ENCODE measurements at places on chromosomes 3 and 15.

- no peak for DNase-seq
Observed at GRCh38 chr15:78329625-78330024, 10.5 kb upstream of the CRABP1 start.

DNA sequence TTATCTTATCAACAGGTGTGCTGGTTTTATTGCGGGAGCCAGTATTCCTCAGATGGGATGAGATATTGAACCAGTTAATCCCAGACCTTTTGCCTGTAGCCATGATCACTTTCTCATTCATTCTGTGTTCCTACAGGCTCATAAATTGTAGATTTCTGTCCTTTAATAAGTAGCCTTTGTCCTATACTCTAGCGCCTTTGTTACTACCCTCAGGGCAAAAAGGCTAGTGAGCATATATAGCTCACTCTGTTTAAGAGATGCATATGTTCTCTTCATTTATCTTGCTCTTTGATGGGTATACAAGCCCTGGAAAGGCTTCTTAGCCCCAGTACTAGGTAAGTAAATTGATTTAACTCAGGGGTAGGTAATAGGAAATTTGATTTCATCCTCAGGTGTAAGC, 95.1 kb downstream of the OXSM start:
- no peak for DNase-seq

DNA sequence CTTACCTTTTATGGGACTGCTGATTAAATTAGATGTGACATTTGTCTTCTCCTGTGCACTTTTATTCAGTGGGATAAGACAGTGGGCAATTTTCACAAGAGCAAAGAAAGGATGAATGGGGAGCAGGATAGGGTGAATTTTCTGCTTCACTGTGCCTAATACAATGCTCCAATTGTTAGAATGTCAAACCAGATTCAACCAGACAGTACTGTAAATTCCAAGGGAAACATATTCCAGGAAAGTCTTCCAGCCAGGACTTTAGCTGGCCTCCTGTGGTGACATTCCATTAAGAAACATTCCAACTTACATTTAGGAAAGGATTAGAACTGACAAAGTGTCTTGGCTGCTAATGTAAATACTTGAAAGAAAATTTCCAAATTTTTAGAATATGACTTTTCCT, 100.1 kb upstream of the PROK2 start:
- no peak for DNase-seq

DNA sequence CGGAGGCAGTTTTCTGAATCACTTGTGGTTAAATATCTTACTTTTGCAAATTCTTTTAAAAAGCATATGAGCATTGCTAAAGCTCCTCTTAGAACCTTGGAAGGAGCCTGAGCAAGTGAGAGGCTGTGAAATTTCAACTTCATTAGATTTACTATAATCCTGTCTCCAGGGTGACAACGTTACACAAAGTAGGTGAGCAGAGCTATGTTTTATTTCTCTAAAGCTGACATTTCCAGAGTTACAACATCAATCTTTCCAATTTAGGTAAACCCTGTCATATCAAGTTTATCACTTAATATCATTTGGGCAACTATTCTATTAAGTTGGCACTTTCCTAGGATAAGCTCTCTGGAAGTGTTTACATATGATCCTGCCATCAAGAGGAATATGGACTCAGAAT, 544.9 kb upstream of the CBLB start:
- DNase-seq, result no peak

DNA sequence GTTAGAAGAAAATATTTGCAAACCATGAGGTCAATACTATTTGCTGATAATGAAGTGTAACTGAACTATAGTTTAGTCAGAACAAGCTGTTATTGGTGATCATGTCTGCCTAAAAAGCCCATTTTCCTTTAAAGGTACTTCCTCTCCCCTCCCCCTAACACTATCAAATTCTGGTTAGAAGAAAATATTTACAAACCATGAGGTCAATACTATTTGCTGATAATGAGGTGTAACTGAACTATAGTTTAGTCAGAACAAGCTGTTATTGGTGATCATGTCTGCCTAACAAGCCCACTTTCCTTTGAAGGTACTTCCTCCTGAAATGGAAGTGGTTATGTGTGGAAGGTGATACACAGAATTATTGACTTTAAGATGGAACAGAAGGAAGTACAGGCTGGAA, 46.9 kb downstream of the PROS1 start:
- DNase-seq, result no peak

DNA sequence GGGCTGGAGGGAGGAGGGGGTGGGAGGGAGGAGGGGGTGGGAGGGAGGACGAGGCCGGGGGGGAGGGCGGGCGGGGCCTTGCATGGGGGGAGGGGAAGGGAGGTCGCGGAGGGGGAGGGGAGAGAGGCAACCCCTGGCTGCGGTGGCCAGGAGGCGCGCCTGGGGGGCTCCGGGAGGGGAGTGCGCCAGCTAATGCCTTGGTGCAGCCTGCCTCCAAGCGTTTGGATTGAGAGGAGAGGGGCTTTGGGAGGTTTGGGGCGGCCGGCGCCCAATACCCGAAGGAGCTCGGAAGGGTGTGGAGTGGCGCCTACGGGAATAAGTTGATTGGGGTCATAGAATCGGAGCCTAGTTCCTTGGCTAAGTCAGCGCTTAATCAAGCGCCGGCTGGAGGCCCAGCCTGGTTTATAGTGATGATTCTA, 557 bp downstream of the TFG start:
- peak; percentile 46 for DNase-seq

DNA sequence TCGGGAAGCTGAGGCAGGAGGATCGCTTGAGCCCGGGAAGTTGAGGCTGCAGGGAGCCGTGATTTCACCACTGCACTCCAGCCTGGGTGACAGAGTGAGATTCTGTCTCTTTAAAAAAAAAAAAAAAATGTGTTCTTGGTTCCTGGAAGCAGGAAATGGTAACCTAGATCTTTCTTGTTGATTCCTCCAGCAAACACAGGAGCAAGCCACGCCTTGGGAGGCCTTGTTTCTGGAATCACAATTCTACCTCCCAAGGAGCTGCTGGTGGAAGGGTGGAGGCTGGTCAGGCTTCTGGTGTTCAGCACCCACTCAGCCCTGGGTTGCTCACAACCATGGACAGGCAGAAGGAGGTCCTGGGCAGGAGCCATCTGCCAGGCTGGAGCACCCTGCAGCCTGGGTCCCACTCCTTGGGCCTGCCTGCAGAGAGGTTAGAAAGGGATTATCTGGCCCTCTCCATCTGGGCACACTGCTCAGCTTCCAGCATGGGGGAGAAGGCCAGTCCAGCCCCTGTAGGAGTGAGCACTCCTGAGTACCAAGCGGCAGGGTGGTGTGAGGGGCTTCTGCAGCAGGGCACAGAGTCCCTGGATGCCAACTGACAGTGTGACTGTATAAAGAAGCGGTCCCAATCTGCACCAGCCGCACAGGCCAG, 65.6 kb downstream of the ABTB1 start:
- DNase-seq, result no peak

DNA sequence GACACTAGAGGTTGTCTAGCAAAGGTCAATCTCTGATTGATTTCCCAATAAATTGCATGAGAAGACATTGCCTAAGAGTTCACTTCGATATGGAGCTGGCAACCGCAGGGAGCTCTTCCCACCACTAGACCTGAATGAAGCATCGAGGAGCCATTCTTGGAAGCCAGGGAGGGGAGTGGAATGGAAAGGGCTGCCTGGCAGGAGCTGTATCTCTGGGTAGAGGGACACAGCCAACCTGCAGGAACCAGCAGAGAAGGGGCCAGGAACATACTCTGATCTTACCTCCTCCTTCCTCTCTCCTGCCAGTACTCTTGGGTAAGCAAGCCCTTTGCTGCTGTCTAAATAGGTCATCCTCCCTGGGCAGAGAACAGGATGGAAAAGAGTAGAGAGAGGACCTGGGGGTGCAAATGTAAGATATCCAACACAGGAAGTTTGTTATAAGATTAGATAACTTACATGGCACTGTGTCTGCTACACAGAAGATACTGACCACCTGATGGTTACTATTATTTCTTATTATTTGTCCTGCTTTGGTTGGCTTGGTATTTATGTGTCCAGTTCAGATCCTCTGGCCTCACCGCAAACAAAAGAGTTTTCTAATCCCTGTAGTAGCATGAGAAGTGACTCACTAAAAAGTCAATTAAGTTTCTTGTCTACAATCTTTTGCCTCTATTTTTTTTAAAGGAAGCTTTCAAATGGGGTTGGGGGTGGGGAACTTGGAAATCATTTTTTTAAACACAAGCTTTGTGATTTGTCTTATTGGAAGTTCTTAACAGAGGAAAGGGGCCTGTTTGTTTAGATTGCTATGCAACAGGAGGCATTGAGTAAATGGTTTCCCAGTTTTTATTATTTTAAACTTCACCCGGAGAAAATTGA, 156.7 kb upstream of the TSC22D2 start:
- DNase-seq, result no peak

- no peak for DNase-seq
Observed at GRCh38 chr3:188230962-188231361, 77.0 kb downstream of the LPP start.

DNA sequence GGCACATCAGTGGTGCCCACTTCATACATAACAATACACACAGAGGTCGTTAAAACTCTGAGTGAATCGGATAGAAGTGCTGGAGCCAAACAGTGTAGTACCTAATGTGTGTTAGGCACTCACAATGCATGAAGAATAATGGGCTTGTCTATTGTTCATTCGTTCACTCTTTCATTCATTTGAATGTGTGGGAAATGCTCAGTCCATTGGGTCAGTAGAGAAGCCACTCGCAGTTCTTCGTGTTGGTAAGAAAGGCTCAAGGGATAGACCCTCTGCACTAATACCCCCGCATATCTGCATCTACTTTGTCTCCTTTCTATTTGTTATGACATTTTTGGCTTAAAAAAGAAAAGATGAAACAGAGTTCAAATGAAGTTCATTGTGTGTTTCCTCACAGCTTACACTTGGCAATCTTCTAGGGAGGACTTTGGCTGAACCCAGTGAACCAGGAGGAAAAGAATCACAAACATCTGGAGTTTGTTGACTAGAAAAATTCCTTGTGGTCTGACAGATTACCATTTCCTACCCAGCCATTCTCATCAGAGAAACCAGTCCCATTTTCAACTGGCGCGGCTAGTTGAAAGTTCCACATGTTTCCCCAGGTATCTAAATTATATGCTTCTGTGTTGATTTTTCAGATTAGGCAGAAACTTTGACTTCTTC, 32.8 kb upstream of the MFSD1 start:
- no peak for DNase-seq

DNA sequence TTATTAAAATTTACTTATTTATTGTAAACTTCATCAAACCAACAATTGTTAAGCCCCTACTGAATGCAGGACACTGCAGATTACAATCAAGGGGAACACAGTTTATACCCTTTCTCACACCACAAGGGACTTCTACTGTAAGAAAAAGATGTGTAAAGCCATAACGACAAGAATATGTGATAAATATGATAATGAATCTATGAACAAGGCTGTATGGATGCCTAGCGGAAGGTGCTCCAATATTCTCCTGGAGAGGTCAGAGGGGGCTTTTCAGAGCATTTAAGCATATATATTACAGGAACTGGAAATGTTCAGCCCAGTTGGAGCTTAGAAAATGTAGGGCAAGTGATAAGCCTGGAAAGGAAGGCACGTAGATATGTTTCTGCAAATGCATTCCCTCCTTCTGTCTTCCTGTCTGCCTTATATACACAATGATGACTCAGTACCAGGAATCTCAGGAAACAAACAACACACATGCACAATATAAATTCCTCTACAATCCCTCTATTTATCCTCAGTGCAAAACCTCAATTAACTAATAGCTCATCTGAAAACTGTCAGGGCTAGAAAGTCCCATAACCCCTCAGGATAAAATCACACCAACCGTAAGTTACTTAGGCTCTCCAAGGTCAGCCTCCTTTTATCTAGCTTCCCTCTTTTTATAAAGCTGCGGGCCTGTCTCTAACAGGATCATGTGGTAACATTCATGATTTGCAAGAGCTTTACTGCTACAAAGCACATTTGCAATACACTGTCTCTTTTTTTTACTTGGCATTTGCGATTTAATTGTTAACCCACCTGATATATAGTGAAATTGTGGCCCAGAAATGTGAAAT, 393.1 kb downstream of the LPP start:
- DNase-seq, result no peak

DNA sequence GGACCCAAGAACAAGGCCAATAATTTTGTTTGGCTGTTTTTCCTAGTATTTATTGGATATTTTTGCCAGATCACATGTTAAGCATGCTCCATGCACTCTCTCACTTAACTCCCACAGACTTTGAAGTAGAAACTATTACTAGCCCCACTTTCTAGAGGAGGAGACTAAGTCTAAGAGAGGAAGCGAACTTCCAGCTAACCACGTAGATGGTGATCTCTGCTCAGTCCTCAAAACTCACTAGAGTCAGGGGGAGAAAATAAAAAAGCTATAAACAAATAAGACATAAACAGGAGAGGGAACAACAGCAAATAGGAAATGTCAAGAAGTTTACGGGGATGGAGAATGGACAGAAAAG, 481.0 kb upstream of the PROK2 start:
- DNase-seq, result no peak

- DNase-seq, result no peak
Observed at GRCh38 chr3:148625991-148626390, 71.7 kb upstream of the AGTR1 start.

DNA sequence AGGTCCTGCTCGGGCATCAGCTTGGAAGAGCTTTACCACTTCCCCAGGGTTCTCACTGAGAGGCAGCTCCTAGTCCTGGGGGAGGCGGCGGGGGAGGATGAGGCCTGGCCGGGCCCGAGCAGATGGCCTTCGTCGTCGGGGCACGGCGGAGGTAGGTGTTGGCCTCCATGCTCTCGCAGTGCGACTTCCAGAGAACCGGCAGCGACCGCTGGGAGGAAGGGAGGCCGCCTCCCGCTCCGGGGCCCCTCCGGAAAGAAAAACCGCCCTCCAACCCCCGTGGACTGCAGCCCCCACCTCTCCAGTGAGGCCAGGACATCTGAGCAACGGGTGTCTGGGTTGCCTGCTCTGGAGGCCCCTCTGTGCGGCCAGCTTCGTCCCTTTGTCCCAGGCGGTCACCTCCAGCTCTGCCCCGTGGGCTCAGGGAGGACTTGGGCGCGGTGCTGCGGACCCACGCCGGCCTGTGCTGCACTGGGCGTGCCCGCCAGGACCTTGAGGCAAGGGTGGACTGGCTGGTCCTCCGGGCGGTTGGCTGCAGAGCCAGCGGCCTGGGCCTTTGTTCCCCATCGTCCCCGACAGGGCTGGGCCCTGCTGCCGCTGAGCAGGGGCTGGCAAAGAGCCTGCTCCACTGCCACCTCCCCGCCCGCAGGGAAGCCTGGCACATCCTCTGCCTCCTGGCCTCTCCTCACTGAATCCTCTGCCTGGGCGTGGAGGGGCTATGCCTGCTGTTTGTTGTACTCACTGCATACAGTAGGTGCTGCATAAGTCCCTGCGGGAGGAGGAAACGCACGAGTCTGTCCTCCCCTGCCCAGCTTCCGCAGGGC, 13.6 kb upstream of the GP9 start:
- DNase-seq, result no peak

Data from GM06990 (cell line).